Fibroblast of lung (primary cell): ENCODE measurements at places on chromosomes 5 and 9. TPM values are rescaled to one million over a fixed set of nuclear protein-coding genes. Genes with fewer than 3 reads are reported as not detected.

DNA sequence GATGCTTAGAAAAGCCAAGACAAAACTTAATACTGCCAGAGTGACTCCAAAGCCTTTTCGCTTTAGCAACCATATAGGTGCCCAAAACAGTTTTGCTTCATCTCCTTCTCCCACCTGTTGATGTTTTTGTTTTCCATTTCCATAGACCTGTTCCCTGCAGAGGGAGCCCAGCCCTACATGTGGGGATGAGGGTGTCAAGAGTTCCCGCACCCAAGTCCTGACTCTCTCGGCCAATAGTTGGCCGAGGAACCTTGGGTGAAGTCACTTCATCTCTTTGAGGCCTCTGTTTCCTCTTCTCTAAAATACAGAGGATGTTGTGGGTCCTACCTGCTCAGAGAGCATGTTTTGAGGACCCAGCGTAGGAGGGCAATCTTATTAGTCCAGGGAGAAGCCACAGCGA, 38.5 kb upstream of the LCP2 start:
- H3K27ac ChIP-seq = no peak overlapping the region
- H3K4me3 ChIP-seq = no peak overlapping the region

DNA sequence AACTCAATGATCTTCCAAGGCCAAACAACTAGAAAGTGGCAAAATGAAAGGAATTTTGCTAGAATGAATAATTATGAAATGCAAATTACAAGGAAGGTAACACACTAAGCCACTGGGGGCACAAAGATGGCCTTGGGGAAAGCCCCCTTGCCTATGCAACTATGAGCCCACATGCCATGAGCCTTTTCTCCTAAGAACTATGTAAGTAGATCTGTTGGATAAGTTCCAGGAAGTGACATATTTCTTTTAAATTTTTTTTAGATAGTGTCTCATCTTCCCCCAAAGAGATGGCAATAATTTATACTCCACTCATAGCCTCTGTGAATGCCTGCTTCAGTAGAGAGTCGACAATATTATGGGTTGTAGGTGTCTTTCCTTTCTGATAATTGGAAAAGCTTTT, 257.8 kb downstream of the AUH start:
- no peaks in the 10 kb centered on the region for H3K27me3 ChIP-seq
- H3K27ac ChIP-seq = no peak overlapping the region
- no peak overlapping the region for H3K4me3 ChIP-seq
- H3K4me1 ChIP-seq = peaks cover 24% of the 10 kb centered on the region
- no peak for DNase-seq

DNA sequence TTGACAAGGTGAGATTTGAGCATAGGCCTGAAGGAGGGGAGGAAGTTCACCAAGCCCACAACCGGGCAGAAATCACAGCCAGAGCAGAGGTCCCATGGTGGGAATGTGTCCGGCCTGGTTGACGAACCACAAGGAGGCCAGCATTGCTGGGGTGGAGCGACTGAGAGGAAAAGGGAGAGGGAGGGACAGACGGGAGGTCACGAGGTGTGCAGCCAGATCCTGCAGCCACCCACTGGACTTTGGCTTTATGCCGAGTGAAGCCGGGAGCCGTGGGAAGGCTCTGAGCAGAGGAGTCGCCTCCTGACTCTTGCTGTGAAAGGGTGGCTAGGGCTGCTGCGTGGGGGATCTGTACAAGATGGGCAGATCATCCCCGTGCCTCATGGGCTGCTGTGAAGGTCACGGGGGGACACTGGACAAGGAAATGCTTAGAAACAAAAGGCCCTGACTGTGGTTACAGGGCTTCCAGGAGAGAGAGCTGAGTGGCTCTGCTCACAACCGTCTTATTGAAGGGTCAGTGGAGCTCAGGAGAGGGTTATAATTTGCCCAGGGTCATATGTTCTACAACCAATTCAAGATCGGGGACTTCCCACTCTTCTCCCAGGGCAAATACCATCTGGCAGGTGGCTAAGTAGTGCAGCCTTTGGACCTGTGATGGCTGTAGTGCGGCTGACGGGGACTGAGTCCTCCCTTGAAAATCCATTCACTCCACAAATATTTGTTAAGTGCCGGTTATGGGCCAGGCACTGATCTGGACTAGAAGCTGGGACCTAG, 15.6 kb upstream of the CD74 start:
- no peaks in the 10 kb centered on the region for H3K27me3 ChIP-seq
- no peak for DNase-seq
- peaks cover 2% of the 10 kb centered on the region for H3K4me1 ChIP-seq
- no peak overlapping the region for H3K4me3 ChIP-seq

DNA sequence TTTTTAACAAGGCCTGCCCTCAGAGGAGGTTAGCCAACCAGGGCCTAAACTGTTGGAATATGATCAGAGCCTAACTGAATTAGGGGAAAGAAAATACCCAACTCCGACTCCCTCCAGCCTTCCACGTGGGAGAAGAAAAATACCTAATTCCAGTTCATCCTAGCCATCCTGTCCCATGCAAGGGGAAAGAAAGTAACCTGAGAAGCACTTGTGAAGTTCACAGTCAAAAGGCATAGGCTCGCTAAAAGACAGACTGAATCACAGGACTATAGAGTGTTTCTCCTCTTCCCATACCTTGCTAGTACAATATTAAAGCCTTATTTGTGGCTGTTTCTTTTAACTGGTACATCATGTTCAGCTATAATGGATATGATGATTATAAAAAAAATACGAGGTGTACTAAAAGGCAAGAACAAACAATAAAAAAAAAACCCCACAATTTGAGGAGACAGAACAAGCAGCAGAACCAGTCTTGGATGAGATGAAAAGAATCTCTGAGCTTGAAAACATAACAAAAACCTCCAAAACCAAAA, 18.0 kb upstream of the ATP10B start:
- H3K27me3 ChIP-seq = no peaks in the 10 kb centered on the region
- no peaks in the 10 kb centered on the region for H3K36me3 ChIP-seq
- no peak overlapping the region for H3K27ac ChIP-seq
- DNase-seq = no peak
- H3K4me1 ChIP-seq = no peaks in the 10 kb centered on the region

- peaks cover 12% of the 10 kb centered on the region for H3K36me3 ChIP-seq
- no peak overlapping the region for H3K27ac ChIP-seq
- H3K27me3 ChIP-seq = no peaks in the 10 kb centered on the region
- H3K4me1 ChIP-seq = no peaks in the 10 kb centered on the region
- H3K4me3 ChIP-seq = no peak overlapping the region
These were observed 67.1 kb downstream of the GRAMD2B start for GRCh38 chr5:126490167-126490940.

The SPAAR gene
- total RNA-seq = under 0.01 and 0.17 TPM in 2 replicates
